ENCODE measurements at places on chromosomes 7 and 10.

DNA sequence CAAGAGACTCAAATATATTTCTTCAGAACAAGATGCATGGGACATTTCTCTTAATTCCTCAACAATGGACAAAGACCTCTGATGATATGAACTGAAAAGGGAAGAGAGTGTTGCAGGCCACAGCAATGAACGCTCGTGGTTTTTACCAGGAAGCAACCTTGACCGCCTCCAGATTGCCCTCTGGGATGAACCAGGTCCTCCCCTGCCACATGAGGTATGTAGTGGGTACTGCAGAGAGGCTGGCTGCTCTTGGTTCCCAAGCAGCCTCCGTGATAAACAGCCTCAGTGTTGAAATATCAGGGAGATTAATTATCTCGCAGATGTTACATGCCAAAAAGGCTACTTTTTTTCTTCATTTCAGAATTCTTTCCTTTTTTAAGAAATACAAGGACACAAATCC lies 338.8 kb downstream of the ELMO1 start:
- DNase-seq = no peak

DNA sequence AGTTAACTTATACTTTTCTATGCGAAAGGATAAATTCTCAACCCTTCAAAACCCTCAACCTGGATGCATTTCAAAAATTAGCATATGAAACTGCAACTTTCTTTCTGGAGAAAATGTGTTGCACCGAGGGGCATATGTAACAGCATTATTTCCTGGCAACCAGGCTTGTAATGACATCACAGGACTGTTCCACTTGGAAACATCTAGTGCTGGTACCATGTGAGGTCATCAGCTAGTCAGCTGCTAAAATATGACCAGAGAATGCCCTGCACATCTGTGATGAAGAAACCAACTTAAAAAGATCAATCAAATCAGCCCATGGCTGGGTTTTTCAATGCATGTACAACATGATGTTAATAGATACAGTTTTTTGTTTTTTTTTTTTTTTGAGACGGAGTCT lies 40.0 kb downstream of the FGFR2 start:
- DNase-seq = no peak

DNA sequence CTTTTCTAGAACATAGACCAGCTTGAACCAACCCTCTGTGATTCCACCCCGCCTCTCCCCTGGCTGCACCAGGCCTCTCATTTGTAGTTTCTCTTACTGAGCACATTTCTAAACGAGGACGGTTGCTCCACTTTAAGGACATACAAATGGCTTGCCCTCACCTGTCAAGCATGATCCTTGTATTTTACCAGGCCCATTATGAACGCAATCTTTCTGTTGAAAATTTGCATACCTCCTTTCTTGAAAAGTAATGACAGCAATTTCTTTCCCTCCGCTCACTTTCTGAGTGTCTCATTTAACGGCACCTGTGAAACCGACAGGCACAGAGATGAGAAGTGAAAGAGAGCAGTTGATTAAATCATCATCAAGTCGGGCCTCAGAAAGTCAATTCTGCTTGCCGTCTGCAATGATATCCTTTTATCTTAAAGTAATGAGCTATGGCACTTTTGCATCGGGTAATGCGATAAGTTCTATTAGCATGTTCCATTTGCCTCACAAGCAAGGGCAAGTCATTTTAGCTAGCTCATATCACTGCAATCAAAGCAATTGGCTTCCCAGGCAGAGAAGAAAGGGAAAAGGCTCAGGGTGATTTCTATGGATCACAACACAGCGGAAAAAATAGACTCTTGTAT lies 705.6 kb upstream of the GALNT17 start:
- DNase-seq = no peak

DNA sequence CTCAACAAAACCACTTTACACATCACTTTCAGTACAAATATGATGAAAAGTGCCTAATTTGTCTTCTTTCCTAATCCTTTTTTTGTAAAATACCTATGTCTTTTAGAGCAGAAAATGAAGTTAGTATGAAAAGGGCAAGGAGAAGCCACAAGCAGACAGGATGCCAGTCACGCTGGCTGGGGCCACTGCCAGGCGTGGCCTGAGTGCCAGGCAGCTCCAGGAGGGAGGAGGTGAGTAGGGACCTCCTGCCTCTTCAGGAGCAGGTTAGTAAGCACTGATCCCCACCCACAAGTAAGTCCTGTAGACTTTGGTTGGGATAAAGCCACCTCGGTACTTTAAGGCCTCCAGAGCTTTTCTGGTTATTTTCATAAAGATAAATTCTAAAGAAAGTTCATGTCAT lies 432.0 kb downstream of the GRID1 start:
- DNase-seq = no peak

Measured in activated CD4-positive, alpha-beta memory T cell treated with anti-CD3 and anti-CD28 coated beads, Interleukin-2, amount 10 ng/mL, durations not matched to agents 7 days and 5 days (primary cell).